Stimulated activated CD4-positive, alpha-beta T cell treated with anti-CD3 and anti-CD28 coated beads, Interleukin-12 subunit alpha, Interleukin-12 subunit beta, amount 100 ng/mL, for 4 hours (primary cell): ENCODE measurements at places on chromosomes 2 and 18.

- DNase-seq, result no peak
Observed at GRCh38 chr2:144705328-144706245, 185.7 kb upstream of the ZEB2 start.

DNA sequence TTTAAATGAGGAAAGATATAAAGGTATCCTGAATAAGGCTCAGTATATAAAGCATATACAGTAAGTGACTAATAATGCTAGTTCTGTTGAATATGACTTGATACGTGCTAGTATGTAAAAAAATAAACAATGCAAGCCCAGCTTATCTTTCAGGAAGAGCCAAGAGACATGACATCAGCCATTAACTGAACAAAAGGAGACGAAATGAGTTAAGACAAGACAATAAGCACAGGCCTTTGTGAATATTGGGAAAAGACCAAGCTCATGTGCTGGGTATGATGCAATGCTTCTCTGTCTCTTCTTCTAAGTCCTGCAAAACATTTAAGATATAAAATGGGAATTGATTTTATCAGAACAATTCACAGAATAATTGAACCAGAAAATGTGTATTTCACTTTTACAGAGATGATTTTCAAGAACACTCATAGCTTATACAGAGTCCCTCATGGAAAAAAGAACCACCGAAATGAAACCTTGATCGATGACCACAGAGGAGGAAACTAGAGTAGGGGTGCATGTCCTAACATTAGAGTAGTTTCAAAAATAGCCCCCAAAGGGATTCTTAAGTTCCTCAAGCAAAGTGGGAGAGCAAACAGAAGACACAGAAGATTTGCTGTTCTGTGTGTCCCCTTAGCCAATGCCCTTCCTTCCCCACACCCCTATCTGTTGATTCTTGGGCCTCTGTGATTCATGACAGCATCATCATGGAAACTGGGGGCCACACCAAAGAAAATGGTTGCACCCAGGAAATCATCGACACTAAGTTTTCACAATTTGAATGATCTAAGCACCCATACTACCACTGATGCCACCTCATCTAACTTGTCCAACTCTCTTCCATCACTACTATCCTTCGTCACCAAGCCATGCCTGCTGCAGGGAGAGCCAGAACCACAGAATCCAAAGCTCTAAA lies 68.0 kb upstream of the CRIM1 start:
- DNase-seq, result no peak

DNA sequence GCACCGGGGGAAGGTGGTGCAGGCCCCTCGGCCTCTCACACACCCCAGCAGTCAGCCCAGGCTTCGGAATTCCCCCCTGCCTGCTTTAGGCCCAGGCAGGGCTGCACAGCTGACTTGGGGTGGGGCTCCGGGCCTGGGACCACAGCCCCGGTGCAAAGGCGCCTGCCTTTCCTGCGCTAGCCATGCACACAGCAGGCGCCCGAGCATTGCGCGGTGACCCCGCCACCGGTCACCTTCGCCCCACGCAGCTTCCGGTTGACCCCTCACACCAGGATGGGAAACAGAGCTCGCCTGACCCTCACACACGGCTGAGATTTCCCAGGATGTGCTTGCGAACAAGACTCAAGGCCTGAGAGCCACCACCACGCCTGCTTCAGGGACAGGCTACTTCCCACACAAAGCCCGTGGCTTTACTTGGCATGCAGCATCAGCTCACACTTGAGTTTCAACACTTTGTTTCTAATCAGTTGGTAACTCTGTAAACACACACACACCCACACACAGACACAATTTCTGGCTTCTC lies 46.0 kb downstream of the SLC66A2 start:
- no peak for DNase-seq

DNA sequence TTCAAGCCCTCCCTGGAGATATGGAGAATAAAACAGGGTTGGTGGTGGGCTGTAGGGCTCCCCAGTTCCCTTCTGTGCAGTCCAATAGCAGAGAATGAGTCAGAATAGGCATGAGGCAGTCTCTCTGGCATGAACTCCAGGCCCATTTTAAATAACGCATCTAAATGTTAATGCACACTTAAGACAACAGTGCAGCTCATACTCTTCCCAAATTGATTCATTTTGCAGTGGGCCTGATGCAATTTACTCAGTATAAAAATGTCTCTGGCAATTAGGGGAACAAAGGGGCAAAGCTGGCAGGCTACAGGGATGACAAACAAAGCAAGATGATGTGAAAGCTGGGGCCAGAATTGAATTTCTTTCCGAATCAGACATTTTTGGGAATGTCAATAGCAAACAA lies 402.8 kb downstream of the CLIP4 start:
- DNase-seq, result no peak

DNA sequence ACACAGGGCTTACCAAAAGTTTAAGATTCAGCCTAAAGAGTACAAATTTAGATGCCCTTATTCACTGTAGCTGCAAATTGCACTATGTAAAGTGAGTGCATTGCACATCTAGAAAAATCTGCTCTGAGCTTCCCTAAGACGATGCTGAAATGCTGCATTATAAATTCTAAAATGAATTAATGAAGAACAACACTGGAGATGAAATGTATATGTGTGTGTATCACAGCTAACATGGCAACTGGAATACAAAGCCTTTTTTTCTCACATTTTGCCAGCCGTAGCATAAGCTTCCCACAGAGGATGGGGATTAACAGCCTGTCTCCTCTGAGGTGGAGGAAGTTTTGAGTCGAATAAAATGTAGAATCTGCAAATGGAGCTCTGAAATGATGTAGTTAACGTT lies 338.3 kb upstream of the ZEB2 start:
- DNase-seq, result no peak

DNA sequence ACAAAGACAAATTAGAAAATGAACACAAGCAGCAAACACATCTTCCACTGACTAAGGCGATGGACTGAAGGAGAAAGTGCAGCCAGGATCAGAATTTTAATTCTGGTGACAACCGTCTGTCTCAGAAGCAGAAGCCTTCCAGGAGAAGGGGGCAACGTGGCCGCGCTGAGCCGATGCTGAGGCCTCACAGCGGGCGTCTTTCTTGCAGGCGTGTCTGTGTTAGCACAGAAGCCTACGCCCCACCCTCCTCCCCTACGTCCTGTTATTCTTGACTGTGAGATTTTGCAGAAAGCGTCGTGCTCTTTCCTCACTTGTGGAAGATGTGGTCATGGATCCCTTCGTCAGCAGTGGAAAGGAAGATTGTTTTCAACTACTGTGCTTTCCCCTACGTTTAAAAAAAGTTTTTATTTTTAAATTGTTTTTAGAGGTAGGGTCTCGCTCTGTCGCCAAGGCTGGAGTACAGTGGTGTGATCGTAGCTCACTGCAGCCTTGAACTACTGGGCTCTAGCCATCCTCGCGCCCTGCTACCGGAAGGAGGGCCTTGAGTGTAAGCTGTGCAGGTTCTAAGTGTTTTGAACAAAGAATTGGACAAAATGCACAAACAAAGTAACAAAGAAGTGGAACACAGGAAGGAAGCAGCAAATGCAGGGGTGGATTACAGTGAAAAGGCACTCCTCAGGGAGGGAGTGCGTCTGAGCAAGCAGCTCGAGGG lies 422.0 kb downstream of the GALR1 start:
- no peak for DNase-seq

DNA sequence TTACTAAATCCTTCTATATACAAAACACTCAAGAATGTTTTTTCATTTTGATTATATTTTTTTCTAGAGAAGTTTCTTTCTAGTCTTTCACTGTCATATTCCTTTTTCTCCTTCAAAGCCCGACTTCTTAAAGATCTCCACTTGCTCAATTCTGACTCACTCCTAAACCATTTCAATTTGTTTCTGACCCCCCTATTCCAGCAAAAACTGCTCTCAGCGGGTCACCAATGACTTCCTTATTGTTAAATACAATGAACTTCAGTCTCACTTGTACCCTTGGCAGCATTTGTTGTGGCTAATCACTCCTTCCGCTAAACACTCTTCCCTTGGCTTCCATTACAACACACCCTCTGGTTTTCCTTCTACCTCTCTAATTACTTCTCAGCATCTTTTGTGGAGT lies 111.1 kb upstream of the RBBP8 start:
- DNase-seq, result no peak

GRCh38 chr2:196168181-196168580 lies 3.2 kb downstream of the STK17B start:
- no peak for DNase-seq

DNA sequence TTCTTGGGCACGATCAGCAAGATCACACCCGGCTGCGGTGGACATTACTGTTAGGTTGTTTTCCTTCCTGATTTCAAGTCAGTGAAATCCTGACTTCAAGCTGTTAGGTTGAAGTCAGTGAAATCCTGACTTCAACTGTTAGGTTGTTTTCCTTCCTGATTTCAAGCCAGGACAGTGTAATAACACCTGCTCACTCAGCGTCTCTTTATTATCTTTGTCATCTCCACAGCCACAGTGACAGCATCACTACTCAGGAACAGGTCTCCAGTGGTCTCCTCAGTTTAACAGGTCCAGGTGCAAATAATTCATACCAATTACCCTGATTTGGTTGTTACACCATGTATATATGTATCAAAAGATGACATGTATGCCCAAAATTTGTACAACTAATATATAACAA lies 208.1 kb upstream of the REG3G start:
- DNase-seq, result no peak

- no peak for DNase-seq
Observed at GRCh38 chr2:19187323-19188020, 171.0 kb downstream of the OSR1 start.
